Peyer's patch (tissue), 4 donors: ENCODE measurements at places on chromosomes 7 and 10. TPM values are rescaled to one million over a fixed set of nuclear protein-coding genes. Genes with fewer than 3 reads are reported as not detected.

DNA sequence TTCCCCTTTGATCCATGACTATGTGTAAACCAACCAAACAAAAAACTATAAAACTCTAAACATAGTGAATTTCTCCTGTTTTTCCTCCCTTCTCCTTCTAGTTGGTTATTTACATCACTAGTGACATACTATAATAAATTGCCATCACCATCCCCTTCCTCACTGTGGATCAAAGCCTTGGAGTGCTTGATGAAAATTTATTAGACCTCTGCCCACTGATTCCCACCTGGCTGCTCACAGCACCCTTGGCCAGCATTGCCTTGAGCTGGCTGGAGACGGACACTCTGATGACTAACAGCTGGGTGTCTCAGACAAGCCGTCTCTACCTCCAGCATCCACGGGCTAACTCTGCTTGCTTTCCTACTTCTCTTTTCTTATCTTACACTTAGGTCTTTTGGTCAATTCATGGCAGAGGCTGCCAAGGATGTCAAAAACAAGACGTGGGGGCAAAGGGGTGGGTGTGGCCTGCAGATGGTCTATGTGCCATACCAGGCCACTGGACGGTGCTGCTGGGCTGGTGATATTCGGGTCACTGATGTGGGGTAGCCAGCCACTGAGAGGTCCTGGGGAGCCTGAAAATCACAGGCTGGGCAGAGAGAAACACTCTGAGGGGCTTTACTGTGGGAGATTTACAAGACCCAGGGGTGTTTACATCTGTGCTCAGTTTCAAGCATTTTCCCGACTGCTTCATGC is 207.8 kb downstream of the TAX1BP1 start:
- no peaks in the 10 kb centered on the region for H3K36me3 ChIP-seq
- H3K27ac ChIP-seq, result no peak overlapping the region
- H3K4me1 ChIP-seq, result no peaks in the 10 kb centered on the region
- DNase-seq, result no peak
- no peak overlapping the region for H3K4me3 ChIP-seq
- no peaks in the 10 kb centered on the region for H3K27me3 ChIP-seq

DNA sequence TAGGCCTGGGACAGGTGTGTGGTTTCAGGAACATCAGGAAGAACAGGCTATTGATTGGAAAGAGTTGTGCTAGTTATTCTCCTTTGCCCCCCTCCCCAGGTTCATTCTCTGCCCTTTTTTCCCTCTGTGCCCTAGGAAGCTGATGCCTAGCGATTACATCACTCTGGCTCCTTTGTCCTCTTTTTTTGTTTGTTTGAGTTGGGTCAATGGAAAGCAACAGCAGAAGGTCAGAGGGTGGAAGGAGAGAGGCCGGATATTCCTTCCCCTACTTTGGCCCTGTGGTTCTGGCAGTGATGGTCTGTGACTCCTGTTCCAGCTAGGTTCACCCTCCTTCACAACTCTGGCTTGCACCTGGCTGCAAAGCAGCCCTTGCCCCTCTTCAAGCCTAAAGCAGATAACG is 18.9 kb downstream of the LOXL4 start:
- H3K27ac ChIP-seq, result no peak overlapping the region
- H3K36me3 ChIP-seq, result peaks cover 62% of the 10 kb centered on the region
- no peak for DNase-seq
- H3K4me1 ChIP-seq, result no peaks in the 10 kb centered on the region
- H3K27me3 ChIP-seq, result no peaks in the 10 kb centered on the region
- no peak overlapping the region for H3K4me3 ChIP-seq

DNA sequence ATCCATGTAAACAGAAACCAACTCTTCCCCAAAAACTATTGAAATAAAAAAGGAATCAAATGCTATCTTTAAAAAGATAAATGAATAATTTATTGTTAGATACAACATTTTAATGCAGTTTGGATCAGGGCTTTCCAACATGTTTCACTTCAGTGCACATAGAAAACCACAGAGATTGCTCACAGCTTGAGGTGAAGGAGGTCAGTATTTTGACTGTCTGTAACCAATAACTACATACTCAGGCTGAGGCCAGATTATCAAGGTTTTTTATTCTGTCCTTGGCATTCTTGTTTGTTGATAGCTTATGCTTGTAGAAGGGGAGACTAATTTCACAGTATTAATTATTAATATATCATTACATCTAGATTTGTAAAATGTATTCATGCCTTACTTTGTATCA is 195.5 kb downstream of the PRKG1 start:
- no peaks in the 10 kb centered on the region for H3K36me3 ChIP-seq
- H3K4me3 ChIP-seq, result no peak overlapping the region
- H3K4me1 ChIP-seq, result no peaks in the 10 kb centered on the region
- DNase-seq, result no peak

COL28A1 gene
- total RNA-seq, result 1.4 TPM

GRCh38 chr7:137169282-137169698 is 174.2 kb downstream of the PTN start:
- H3K27me3 ChIP-seq, result no peaks in the 10 kb centered on the region
- DNase-seq, result no peak
- no peaks in the 10 kb centered on the region for H3K36me3 ChIP-seq
- no peak overlapping the region for H3K27ac ChIP-seq
- no peak overlapping the region for H3K4me3 ChIP-seq

DNA sequence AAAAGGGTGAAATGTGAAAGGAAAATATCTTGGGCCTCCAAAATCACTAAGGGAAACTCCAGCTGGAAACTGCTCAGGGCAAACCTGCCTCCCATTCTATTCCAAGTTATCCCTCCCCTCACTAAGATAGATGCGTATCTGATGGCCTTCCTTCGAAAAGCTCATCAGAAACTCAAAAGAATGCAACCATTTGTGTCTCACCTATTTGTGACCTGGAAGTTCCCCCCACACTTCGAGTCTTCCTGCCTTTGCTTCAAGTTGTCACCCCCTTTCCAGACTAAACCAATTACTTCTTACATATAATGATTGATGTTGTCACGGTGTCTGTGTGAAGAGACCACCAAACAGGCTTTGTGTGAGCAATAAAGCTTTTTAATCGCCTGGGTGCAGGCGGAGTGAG is 69.3 kb downstream of the ST8SIA6 start:
- H3K4me1 ChIP-seq, result no peaks in the 10 kb centered on the region
- no peak overlapping the region for H3K27ac ChIP-seq
- H3K36me3 ChIP-seq, result no peaks in the 10 kb centered on the region
- H3K4me3 ChIP-seq, result no peak overlapping the region
- DNase-seq, result no peak
- H3K27me3 ChIP-seq, result no peaks in the 10 kb centered on the region

ZNF679 gene
- total RNA-seq, result not detected

EVX1 gene
- total RNA-seq, result not detected

GRCh38 chr7:131557652-131558385 is 1.4 kb upstream of the PODXL start:
- no peaks in the 10 kb centered on the region for H3K36me3 ChIP-seq
- no peak overlapping the region for H3K27ac ChIP-seq
- no peaks in the 10 kb centered on the region for H3K27me3 ChIP-seq
- no peak for DNase-seq

DNA sequence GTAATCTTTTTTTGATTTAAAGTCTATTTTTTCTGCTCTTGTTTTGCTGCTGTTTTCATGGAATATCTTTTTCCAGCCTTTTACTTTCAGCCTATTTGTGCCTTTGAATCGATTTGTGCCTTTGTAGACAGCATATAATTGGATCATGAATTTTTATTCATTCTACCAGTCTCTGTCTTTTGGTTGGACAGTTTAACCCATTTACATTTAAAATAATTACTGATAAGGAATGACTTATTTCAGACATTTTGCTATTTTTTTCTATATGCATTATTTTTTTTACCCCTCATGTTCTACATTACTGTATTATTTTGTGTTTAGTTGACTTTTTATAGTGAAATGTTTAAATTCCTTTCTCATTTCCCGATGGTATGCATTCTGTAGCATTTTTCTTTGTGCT is 99.6 kb downstream of the EXOC4 start:
- no peak for DNase-seq
- H3K36me3 ChIP-seq, result no peaks in the 10 kb centered on the region
- no peaks in the 10 kb centered on the region for H3K4me1 ChIP-seq
- no peak overlapping the region for H3K27ac ChIP-seq
- H3K27me3 ChIP-seq, result no peaks in the 10 kb centered on the region

GPR158 gene
- 0.28 TPM for total RNA-seq

WAPL gene
- 45.4 TPM for total RNA-seq

PNLIPRP1 gene
- total RNA-seq, result not detected

DNA sequence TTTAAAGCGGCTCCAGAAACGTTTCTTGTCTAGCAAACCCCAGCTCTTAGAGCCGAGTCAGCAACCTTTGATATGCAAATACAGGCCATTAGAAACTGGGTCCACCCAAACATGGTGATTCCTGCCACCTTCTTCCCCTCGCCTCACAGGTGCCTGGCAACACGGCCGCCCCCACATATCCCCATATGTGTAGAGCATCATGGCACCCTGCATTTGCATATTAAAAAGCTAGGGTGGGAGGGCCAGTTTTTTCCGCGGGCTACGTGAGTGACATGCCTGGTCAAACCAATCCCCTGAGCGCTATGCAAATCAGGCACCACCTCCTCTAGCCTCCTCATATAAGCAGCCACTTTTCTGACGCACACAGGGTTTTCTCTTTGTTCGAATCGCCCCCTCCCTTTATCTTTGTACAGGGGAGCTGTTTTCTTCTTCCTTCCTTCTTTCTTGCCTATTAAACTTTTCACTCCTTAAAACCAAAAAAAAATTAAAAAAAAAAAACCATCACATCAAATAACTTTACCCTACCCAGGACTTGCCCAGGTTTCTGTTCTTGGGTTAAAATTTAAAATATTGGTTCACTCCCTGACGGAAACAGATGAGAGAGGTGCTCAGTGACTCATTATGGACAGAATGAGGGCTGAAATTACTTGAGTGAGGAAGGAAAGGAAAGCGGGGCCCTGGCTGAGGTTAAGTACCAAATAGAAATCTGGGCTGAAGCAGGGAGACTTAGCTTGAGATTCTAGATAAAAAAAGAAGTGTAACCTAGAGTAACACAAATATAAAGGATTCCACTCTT is 59.8 kb downstream of the COA1 start:
- H3K36me3 ChIP-seq, result no peaks in the 10 kb centered on the region
- H3K4me1 ChIP-seq, result peaks cover 2% of the 10 kb centered on the region
- H3K27me3 ChIP-seq, result no peaks in the 10 kb centered on the region
- no peak overlapping the region for H3K4me3 ChIP-seq

- no peak for DNase-seq
- no peaks in the 10 kb centered on the region for H3K36me3 ChIP-seq
- H3K27me3 ChIP-seq, result no peaks in the 10 kb centered on the region
- no peak overlapping the region for H3K4me3 ChIP-seq
- no peaks in the 10 kb centered on the region for H3K4me1 ChIP-seq
Observed at GRCh38 chr7:67210567-67210966, 213.9 kb downstream of the TYW1 start.

- H3K27me3 ChIP-seq, result no peaks in the 10 kb centered on the region
- H3K27ac ChIP-seq, result no peak overlapping the region
- H3K36me3 ChIP-seq, result no peaks in the 10 kb centered on the region
- H3K4me1 ChIP-seq, result no peaks in the 10 kb centered on the region
Observed at GRCh38 chr10:55163388-55163979, 362.5 kb upstream of the PCDH15 start.

DNA sequence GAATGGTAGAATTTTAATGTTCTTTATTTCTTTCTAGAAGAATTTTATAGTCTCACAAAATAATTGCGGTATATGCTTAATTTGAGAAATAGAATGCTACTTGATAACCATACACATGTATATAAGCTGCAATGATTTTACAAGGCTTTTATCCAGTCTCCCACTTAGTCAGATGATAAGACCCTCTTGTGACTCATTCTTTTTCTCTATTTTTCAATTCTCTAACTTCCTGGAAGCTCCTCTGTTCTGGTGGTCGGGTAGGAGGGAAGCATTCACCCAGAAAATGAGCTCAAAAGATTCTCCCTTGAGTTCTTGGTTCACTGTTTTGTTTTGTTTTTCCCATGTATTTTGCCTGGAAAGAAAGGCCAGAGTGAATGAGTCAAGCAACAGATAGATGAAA is 546.6 kb downstream of the INHBA start:
- H3K27ac ChIP-seq, result no peak overlapping the region
- H3K4me1 ChIP-seq, result no peaks in the 10 kb centered on the region
- H3K36me3 ChIP-seq, result no peaks in the 10 kb centered on the region
- H3K4me3 ChIP-seq, result no peak overlapping the region
- no peaks in the 10 kb centered on the region for H3K27me3 ChIP-seq
- no peak for DNase-seq

INHBA gene
- 1.7 TPM for total RNA-seq

- no peaks in the 10 kb centered on the region for H3K36me3 ChIP-seq
- H3K27me3 ChIP-seq, result no peaks in the 10 kb centered on the region
- no peak overlapping the region for H3K4me3 ChIP-seq
- H3K4me1 ChIP-seq, result no peaks in the 10 kb centered on the region
Observed at GRCh38 chr7:7454000-7454399, 81.7 kb downstream of the COL28A1 start.

DNA sequence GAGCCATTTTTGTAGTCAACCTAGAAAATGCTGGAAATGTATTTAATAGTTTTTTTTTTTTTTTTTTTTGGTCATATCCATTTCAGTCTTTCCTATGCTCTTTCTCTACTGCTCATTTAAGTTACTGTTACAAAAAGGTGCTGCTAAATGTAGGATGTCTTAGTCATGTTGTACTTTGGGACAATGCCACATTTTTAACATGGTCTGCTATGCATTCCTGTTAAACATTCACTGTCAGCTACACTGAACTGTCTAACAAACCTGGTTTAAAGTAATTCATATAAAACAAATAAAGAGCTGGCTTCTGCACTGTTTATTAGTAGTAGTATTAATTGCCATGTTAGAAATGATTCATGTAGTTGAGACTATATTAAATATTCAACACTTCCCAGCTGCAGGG is 108.6 kb downstream of the NSUN6 start:
- DNase-seq, result no peak
- no peak overlapping the region for H3K27ac ChIP-seq
- H3K36me3 ChIP-seq, result peaks cover 39% of the 10 kb centered on the region
- H3K27me3 ChIP-seq, result no peaks in the 10 kb centered on the region

DNA sequence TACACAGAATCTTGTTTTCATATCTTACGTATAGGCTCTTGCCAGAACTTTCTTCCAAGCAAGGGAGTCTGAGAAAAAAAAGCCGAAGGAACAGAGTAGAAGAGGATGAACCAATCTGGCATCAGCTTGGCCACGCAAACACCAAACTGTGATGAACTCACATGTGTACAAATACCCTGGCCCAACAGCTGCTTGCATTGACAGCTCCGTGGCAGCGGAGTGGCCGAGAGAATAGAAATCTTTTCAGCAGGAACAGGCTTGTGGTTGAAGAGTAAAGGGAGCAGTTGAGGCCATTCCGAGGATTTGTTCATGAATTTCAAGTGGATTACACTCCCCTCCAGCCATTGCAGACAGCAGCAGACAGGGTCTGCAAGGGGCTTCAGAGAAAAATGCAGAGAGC is 173.8 kb upstream of the PLXNA4 start:
- H3K27me3 ChIP-seq, result no peaks in the 10 kb centered on the region
- no peaks in the 10 kb centered on the region for H3K36me3 ChIP-seq
- no peak for DNase-seq
- no peak overlapping the region for H3K27ac ChIP-seq
- no peaks in the 10 kb centered on the region for H3K4me1 ChIP-seq

DNA sequence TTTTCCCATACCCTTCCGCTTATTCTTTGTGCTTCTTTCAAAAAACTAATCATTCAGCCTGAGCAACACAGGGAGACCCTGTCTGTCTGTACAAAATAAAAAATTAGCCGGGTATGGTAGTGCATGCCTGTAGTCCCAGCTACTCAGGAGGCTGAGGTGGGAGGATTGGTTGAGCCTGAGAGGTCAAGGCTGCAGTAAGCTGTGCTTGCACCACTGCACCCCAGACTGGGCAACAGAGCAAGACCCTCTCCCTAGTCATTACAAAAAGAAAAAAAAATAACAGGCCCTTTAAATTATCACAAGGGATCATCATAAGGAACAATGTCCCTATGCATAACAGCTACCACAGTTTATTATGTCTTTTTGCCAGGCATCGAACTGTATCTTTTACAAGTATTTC is 119.6 kb downstream of the TRIM24 start:
- no peaks in the 10 kb centered on the region for H3K36me3 ChIP-seq
- no peak for DNase-seq
